ENCODE measurements at places on chromosomes 4 and X. TPM values are rescaled to one million over a fixed set of nuclear protein-coding genes. Genes with fewer than 3 reads are reported as not detected.

DNA sequence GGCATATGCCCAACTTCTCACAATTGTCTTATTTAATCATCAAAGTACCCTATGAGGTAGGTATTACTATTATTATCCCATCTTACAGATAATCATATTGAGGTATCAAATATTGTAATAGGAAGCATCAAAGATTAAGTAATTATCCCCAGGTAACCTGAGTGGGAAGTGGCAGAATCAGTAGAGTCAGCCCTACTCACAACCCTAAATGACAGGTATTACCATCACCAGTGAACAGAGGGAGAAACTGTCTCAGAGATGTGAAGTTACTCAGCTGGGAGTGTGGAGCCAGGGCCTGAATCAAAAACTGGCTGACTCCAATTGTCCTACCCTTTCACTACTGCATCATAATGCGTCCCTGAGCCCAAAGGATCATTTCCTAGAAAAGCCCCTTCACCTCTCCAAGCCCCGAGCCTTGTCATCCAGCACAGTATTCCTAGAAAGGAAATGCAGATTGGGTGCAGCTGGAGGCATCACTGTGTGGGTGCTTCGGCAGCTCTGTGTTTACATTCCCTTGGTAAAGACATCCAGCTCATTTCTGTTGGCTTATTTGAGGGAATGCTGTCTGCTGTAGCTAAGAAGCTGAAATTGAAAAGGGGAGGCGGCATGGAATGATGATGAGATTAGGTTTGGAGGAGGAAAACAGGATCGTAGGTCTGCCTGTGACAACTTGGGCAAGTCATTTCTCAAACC, 72.8 kb downstream of the DHX15 start:
- DNase-seq = no peak

The RTL3 gene
- not detected for total RNA-seq

DNA sequence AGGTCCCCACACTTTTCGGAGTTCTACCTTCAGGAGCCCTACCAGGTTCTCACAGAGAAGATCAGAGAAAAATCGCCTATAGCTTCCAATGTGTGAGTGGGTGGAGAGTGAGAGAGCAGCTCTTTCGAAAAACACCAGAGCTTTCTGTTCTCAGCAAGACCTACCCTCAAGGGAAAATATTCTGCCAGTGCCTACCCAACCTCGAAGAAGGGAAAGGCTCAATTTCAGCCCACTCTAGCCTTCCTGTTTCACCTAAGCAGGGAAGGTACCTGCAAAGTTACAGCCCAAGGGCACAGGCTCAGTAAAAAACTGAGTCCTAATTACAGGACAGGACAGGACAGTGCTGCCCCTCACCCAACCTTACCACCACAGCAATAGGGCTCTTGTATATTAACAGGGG, 104.0 kb upstream of the WDR17 start:
- DNase-seq = no peak

DNA sequence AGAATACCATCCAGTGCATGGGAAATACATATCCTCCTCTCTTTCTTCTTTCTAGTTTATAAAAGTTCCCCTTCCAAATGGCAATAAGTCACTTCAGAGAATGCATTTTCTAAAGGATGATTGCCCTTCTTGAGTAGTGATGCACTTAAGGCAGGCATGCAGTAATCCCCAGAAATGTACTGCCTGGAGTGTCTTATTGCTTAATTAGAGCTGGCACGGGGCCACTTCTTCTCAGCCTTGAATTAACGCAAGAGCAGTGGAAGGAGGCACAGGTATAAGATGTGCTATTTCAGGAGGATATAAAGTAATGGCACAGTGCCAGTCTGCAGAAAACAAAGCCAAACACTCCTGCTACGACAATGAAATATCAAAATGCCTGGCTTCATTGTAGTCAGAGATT, 371.4 kb upstream of the FAM241A start:
- no peak for DNase-seq

- no peak for DNase-seq
These were observed 262.9 kb downstream of the ASMT start for GRCh38 chrX:1877780-1878179.
